Left forelimb (tissue), 1 donor: ENCODE measurements at places on chromosomes 1 and 21.

DNA sequence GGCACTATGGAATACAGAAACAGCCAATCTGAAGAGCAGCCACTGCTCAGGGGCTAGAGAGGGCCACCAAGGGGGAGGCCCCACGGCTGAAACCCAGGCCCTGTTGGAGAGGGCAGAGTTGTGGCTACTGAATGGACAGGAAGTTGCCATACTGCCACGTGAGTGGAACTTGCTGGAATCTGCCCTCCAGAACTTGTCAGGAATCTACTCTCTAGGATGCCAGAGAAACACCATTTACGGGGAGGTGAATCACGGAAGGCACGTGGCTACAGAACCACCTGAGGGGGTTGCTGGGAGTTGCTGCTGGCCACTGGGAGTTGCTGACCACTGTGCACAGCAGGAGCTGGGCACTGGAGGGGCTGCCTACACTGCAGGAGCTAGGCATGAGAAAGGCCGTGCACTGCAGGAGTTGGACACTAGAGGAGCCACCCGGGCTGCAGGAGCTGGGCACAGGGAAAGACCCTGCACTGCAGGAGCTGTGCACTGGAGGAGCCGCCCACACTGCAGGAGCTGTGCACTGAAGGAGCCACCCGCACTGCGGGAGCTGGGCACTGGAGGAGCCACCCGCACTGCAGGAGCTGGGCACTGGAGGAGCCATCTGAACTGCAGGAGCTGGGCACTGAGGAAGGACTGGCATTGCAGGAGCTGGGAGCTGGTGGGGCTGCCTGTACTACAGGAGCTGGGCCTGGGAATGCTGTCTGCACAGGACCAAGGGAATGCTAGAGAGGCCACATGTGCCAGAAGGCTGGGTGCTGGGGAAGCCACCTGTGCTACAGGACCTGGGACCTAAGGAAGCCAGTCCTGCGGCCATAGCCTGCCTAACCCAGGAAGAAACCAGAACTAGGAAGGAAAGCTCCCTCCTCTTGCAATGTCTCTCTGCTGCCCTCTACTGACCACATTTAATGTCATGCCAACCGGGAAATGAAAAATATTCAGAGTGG, 343.4 kb downstream of the MATN1 start:
- peak; percentile 69 for DNase-seq

DNA sequence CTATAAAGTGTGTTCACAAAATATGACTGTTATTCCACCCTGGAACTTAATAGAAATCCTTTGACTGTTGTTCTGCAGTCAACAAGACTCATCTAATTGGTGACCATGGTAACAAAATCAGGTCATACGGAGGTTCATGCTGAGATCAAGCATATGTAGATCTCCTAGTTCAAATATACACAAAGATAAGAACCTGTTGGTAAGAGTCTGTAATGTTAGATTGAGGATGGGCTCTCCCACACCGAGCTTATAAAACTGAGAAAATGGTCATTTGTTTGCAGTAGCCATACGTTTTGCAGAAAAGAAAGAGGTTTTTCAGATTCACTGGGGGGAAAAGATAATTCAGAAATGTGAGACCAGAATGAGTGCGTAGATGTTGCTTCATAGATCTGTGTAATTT, 468.1 kb downstream of the RPS6KC1 start:
- DNase-seq: no peak

DNA sequence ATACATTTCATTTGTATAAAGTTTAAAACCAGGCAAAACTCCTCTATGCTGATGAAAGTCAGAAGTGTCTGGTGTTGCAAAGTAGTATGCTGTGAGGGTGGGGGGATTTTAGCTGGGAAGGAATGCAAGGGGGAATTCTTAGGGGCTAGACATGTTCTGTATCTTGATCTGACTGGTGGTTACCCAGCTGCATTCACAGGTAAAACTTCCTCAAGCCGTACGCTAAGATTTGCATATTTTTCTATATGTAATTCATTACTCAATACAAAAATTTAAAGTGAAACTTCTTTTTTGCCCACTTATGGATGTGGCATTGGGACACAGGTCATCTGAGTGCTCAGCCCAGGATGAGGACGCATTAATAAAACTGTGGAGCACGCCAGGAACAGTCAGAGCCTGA, 323.3 kb downstream of the PAPPA2 start:
- DNase-seq: no peak

GRCh38 chr1:36149973-36150295, 648 bp upstream of the TRAPPC3 start:
- DNase-seq: no peak

DNA sequence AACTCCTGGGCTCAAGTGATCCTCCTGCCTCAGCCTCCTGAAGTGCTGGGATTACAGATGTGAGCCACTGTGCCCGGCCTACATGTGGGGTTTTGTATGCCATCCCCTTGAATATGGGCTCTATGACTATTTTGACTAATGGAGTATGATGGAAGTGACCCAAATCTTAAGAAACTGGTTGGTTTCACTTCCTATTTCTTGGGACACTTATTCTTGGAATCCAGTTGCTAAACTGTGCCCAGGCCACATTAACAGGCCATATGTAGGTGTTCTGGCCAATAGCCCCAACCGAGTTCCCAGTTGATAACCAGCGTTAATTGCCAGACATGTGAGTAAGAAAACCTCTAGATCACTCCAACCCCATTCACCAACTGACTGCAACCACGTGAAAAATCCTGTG, 36.3 kb upstream of the CLIC4 start:
- DNase-seq: no peak

DNA sequence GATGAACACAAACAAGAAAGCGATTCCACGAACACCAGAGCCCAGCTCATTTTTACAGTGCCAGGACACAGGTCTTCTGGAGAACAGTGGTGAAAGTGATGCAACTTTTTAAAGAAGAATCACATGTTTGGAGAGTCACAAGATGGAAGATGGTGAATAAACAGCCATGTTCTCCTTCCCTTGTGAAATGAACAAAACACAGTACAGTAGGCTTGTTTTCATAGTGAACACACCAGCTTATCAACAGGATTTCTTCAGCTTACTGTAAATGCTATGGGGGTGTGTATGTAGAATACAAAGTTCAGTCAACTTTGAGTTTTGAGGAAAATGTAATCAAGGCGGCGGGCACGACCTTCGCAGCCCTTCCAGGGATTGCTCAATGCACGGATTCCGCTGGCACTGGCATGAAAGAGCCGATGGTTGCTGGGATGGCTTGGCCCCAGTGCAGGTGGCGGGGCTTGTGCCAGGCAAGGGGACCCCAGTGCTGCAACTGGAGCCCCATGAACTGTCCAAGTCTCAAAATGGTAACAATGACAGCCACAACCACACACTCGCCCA, 9.7 kb downstream of the TMPRSS3 start:
- no peak for DNase-seq

GRCh38 chr1:112718691-112719418, 3.7 kb upstream of the PPM1J start:
- DNase-seq: no peak

DNA sequence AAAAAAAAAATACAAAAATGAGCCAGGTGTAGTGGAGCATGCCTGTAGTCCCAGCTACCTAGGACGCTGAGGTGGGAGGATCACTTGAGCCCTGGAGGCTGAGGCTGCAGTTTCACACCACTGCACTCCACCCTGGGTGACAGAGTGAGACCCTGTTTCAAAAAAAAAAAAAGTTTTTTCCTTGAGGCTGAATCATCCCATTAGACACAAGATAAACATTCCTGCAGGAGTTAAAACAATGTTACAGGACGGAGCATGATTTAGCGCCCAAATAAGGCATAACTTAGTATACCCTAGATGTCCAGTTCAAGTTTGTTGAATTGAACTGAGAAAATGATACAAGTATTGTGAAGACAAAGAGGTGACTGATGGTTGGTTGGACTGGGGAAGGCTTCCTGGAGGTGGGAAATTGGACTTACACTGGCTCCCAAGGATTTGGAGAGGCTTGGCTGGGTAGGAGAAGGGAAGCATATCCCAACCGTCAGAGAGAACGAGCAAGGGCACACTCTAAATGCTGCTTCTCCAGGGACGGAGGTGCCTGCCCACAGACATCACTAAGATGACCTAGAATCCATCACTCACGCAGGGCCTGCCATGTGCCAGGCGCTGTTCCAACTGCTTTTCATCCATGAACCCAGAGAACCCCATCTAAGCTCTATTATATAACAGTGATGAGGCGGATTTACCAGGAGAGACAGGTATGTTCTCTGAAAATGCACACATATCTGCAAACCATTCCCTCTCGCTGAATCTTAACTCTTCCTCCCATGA, 610.6 kb downstream of the KIF26B start:
- DNase-seq: no peak

DNA sequence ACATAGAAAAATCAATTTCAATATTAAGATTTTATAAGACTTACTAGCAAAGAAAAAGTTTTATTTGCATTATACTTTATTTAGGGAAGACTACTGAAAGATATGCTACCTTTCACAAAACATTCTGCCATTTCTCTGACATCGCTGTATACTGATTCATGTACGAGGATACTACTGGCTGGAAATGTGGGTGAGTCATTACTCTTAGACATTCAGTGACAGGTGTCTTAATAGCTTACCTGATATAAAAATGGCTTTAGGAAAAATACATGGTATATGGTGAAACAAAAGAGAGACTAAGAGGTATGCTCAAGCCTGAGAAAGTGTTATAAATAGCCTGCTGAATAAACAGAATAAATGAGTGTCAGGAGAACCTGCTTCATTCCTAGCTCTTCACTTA, 73.0 kb upstream of the EXO1 start:
- DNase-seq: no peak

- no peak for DNase-seq
Observed at GRCh38 chr1:108080448-108080847, 115.5 kb upstream of the VAV3 start.

DNA sequence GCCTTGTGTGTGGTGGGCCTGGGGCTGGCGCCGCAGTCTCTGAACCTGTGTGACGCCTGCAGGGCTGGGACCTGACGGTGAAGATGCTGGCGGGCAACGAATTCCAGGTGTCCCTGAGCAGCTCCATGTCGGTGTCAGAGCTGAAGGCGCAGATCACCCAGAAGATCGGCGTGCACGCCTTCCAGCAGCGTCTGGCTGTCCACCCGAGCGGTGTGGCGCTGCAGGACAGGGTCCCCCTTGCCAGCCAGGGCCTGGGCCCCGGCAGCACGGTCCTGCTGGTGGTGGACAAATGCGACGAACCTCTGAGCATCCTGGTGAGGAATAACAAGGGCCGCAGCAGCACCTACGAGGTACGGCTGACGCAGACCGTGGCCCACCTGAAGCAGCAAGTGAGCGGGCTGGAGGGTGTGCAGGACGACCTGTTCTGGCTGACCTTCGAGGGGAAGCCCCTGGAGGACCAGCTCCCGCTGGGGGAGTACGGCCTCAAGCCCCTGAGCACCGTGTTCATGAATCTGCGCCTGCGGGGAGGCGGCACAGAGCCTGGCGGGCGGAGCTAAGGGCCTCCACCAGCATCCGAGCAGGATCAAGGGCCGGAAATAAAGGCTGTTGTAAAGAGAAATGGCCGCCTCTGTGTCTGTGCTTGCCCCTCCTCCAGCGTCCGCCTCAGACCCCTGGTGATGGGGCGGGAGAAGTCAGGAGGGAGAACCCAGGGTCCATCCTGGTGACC, 788 bp downstream of the ISG15 start:
- no peak for DNase-seq

GRCh38 chr1:93992190-93992589, 83.0 kb upstream of the GCLM start:
- DNase-seq: no peak

GRCh38 chr1:19014765-19015164, 58.3 kb upstream of the IFFO2 start:
- DNase-seq: no peak

DNA sequence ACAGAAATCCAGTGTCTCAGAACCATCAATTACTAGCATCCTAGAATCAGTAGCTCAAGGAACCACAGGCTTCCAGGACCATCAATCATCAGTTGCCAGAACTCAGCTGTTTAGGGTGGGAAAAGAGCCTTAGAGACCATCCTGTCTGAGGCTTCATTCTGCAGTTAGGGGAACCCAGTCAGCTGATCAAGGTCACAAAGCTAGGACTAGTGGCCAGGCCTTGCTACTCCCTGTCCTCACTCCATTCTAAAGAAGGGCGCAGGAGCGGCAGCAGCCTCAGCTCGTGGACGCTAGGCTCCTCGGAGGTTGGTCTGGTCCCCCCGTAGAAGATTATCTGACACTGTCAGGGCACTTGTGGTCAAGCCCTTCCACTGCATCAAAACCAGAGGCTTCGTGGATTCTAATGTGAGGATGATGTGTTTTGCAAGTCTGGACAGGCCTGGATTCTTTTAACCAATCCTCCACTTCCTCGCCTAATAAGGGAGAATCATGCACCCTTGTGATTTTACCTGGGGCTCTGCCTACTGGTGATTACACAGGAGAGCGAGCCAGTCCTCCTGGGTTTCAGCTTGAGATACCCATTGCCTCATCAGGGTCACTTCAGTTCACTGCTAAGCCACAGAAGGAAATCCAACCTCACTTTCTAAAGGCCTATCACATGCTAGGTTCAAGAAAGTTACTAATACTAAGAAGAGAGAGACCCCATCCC, 41.7 kb upstream of the IFFO2 start:
- DNase-seq: no peak

DNA sequence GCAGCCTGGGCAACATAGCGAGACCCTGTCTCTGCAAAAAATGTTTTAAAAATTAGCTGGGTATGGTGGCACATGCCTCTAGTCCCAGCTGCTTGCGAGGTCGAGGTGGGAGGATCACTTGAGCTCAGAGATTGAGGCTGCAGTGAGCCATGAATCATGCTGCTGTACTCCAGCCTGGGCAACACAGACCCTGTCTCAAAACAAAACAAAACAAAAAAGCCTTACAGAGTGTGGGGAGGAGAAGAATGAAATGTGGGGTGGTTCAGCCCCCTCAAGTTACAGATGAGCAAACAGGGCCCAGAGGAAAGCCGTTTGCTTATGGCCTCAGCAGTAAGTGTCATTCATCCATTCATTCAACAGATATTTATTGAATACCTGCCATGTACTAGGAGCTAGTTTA, 40.7 kb downstream of the RPS6KA1 start:
- no peak for DNase-seq

DNA sequence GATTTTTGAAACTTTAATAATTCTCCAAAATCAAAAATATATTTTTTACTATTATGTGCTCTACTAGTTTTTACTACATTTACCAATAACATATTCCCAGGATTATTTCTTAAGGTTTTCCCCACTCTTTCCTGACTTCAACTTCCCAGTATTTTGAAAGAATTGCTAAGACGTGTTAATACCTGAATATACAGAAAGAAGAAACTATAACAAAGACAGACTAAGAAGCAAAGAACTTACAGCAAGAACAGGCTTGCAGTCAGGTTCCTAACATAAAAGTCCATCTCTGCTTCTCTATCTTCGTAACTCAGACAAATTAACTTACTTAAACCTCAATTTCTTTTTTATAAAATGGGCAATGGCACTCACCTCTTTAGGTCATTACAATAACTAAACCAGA, 63.2 kb downstream of the SRSF11 start:
- no peak for DNase-seq

DNA sequence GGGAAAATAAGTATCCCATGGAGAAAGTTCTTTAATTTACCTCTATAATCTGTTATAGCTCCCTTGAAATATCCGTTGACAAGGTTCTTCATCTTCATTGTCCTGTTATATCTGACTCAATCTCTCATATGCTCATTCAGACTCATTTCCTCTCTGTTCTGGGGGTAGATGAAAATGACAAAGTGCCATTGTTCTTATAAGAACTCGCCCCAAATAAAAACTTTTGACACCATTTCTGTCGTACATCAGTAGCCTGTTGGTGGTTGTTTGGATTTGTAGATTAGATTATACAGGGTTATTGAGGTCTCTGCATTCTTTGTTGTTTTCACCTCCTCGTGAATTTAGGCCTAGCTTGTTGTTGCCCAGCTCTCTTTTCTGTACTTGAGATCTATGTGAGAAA, 55.2 kb upstream of the IPO9 start:
- no peak for DNase-seq

GRCh38 chr1:109080441-109081082, 4.8 kb upstream of the TAF13 start:
- DNase-seq: no peak
